Fibroblast of the conjunctiva (primary cell): ENCODE measurements at places on chromosomes 13 and 19.
A peak's percentile ranks its signal among the peaks of the same experiment; 100 is the strongest.

GRCh38 chr19:11663181-11663591 lies 65.9 kb downstream of the ZNF627 start:
- no peak for DNase-seq

GRCh38 chr19:1923319-1923718 lies 17.7 kb upstream of the CSNK1G2 start:
- DNase-seq: no peak

- DNase-seq: no peak
Observed at GRCh38 chr13:29845440-29846056, 4.9 kb downstream of the UBL3 start.

GRCh38 chr13:100129605-100130004 lies 40.7 kb downstream of the PCCA start:
- DNase-seq: no peak

- DNase-seq: peak; percentile 53
Observed at GRCh38 chr13:26482451-26483197, 74.9 kb upstream of the WASF3 start.

DNA sequence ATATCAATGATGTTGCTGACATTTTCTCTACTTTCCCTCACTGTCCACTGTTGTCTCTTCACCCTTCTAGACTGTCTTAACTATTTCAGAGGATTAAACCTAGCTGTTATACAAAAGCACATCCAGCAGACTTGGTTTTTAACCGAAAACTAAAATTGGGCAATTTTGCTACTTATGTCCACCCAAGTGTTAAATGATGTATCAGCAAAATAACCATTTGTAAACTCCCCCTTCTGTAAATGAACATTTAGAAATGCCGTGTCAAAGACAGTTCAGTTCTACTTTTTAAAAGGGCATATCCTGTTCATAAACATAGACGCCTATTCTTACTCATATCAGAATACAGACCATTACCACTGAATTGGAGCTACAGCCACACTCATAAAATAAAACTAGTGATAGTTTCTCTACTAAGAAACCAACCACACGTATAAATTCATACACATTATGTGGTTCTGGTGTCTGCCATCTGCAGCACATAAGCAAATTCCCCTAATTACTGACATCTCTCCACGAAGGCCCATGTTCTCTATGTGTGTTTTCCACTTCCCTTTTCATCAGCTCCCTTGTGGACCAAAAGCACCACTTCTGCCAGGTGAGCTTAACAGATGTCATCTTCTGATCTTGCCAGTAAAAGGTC lies 1091.8 kb downstream of the PCDH9 start:
- no peak for DNase-seq

GRCh38 chr13:43537124-43537523 lies 249.6 kb downstream of the ENOX1 start:
- no peak for DNase-seq

GRCh38 chr13:99227909-99228688 lies 27.4 kb downstream of the UBAC2 start:
- DNase-seq: no peak

DNA sequence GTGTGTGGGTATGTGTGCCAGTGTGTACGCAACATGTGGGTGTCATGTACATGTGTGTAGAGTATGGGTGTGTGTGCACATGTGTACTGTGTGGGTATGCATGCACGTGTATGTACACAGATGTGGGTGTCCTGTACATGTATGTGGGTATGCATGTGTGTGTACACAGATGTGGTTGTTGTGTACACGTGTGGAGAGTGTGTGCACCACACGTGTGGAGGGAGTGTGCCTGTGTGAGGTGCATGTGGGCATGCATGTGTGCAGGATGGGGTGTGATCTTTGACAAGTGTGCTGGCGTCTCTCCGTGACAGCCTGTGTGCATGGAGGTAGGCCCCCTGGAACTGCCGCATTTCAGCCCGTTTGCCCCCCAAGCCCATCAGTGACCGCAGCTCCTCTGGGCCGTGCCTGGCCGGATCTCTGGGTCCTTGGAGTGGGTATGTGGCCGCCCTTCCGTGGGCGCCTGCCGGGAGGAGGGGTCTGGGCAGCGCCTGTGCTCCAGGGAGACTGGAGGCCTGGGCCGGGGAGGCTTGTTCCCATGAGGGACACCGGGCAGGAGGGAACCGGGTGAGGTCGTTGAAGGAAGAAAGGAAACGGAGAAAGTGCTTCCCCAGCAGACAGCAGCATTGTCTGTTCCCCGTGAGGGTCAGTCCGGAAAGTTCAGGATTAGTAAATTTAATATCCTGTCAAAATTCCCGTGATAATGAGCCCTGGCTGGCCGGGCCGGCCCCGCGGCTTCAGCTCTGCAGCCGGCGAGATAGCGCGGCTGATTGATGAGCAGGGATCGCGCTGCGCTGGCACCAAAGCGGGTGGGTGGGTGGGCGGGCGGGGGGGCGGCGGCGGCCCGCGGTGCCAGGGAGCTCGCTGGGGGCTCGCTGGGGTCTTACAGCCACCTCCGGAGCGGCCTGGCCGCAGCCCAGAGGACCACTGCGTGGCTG lies 91.1 kb upstream of the SOX1 start:
- no peak for DNase-seq

GRCh38 chr19:49488863-49489537 lies 1.6 kb downstream of the RPL13A start:
- DNase-seq: no peak

DNA sequence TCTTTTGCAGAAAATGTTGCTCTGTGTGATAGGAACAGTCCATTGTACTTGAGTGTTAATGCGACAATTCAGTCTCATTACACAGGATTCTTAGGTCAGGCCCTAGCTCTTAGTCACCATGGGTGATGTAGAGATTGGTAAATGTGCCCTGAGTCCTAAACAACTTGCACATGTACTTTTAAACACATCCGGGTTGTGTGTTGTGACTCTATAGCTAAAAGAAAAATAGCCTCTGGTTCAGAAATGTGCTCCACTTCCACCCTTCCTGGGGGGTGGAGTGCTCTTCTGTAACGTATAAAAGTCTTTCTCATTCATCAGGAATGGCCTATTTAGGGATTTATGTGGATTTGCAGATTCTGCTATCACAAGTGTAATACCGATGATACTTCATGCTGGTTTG lies 5.2 kb downstream of the SPATA13 start:
- DNase-seq: no peak

DNA sequence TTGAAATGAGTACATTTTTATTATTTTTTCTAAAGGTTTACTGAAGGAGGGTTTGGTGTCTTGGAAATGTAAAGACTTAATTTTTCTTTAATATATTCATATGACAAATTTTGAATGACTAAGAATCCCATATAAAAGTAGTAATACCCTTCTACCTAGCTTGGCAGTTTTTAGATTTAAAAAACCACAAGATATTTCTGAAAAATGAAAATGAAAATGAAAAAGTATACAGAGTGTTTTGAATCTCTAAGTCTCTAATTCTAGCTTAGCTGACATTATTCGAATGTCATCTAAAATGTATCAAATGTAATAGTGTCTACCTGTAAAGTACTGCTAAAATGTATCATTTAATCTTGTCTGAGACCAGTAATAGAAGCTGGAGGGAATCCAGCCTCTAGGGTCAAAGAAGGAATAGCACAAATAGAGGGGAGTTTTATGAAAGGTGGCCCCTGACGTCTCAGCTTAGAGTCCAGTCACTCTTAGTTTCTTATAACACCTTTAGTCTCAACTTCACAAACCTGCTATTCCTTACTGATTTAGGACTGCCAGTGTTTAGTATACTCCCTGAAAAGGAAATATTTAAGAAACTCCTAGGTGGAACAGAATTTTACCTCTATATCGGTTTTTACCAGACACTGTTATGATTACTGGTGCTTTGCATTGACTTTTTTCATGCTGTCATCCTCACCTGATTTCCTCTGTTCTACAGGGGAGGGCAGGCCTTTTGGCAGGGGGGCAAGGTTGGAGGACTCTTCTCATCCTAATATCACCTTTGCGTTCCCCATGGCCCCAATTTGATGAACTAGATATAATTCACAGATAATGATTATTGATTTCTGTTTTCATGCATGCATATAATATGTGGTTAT lies 16.2 kb upstream of the MIR17HG start:
- DNase-seq: no peak

- no peak for DNase-seq
Observed at GRCh38 chr19:38346837-38347236, 11.2 kb downstream of the CATSPERG start.

DNA sequence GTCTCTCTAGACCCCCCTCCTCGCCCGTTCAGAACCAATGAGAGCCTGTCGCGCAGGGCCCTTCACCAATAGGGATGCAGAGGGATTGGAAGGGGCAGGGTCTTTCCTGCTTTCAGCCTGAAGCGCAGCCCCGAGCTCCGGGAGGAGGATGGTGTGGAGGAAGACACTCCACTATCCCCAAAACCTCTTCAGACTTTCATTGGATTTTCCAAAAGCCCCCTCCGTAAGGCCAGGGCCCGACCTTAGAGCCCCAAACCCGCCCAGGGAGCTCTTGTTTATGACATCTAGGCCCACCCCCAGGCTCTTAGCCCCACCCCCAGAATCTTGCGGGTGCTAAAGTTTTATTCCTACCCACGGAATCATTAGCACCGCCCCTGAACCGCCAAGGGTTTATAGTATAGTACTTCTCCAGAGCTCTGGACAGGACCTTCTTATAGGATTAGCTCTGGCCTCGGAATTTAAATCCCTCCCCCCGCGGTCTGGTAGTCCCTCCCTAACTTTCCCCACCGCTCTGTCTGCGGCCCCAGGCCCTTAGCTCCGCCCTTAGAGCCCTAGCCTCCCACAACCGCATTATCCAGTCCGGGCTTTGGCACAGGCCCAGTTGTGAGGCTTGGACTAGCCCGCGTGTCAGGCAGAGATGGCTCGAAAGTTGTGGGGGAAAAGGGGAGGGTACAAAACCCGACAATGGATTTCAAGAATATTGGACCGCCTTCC lies 6.6 kb upstream of the EML2 start:
- DNase-seq: peak; percentile 66

DNA sequence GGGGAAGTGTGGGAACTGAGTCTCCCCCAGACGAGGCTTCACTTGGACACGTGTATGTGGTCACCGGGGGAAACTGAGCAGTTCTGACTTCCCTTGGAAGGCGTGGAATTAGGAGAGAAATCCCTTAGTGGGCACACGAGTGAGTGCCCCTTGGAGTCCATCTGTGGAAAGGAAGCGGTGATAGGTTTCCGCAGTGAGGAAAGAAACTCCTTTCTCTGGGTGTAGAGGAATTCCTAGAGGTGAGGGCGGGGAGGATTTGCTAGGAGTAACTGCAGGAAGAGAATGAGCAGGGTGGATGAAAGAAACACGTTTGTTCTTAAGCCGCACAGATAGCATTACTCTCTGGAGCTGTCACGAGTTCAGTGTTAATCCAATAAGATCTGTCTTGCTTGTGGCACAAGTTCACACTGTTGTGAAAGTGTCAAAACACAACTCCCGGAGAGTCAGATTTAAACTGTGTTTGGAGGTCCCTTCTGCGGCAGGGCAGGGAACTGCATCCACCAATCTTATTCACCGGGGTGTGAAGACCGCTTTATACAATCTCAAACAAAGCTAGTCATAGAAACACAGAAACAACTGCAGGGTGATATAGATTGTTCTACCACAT lies 1.2 kb downstream of the KL start:
- no peak for DNase-seq

- no peak for DNase-seq
Observed at GRCh38 chr13:41004875-41005693, 14.0 kb downstream of the ELF1 start.

DNA sequence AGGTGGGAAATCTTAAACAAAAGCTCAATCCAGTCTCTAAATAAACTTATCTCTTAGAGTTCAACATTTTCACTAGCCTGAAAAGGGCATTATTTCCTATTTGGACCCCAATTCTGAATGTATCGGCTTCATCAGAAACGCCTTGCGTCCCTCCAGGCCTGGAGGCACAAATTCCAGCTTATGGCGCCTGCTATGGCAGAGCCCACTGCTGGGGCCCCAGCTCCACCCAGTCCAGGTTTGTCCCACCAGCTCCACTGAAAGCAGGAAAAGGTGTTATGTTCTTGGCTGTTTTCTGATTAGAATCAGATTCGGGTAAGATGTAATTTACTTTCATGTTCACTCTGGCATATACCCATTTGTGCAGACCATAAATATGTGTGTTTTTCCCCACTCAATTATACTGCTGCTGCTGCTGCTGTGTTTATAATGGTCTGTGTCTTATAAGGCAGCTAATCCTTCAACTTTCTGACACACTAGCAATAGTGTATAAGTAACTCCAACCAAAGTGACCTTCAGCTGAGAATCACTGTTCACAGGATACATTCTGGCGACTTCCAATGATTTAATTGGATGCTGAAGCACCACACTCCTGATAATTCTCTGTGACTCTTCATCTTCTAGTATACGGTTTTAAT lies 6.4 kb downstream of the IRS2 start:
- no peak for DNase-seq

- no peak for DNase-seq
Observed at GRCh38 chr19:4830332-4830731, 1.2 kb downstream of the TICAM1 start.

GRCh38 chr13:80447747-80448146 lies 106.8 kb upstream of the SPRY2 start:
- no peak for DNase-seq

DNA sequence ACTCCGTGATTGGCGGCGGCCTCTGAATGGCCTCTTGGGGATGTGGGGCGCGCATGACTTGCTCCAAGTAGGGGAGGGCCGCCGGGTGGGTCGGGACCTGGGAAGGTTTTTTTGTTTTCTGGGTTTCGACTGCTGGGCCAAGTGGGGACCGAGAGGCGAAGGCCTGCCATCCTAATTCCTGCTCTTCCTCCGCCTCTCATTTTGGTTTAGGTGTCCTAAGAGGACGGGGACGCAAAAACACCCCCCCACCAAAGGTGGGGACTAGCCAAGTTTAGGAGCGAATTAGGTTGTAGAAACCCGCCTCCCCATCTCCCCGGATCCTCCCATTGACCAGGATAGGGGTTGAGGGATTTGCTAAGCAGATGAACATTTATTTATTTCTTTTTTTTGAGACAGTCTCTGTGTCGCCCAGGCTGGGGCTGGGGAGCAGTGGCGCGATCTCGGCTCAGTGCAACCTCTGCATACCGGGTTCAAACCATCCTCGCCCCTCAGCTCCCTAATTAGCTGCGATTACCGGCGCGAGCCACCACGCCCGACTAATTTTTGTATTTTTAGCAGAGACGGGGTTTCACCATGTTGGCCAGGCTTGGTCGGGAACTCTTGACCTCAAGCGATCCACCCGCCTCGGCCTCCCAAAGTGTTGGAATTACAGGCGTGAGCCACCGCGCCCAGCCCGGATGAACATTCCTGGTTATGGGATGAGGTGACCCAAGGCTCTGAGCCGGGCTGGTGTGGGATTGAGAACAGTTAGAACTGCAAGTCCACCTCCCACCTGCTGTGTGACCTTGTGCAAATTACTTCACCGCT lies 838 bp downstream of the PPP2R1A start:
- peak; percentile 29 for DNase-seq

- DNase-seq: no peak
Observed at GRCh38 chr13:110314516-110315245, 7.6 kb downstream of the COL4A2 start.

- no peak for DNase-seq
Observed at GRCh38 chr13:113544071-113544891, 40.3 kb upstream of the TFDP1 start.

GRCh38 chr13:61685682-61686012 lies 270.0 kb upstream of the PCDH20 start:
- DNase-seq: no peak

GRCh38 chr13:97878431-97879375 lies 74.8 kb upstream of the IPO5 start:
- DNase-seq: no peak
